ENCODE measurements at places on chromosomes 3 and 15.

- DNase-seq: no peak
Observed at GRCh38 chr15:62607643-62608042, 434.9 kb upstream of the TPM1 start.

GRCh38 chr15:99213187-99213811 lies 36.1 kb downstream of the TTC23 start:
- DNase-seq: peak; percentile 57

- no peak for DNase-seq
Observed at GRCh38 chr3:152383136-152383606, 114.4 kb downstream of the MBNL1 start.

DNA sequence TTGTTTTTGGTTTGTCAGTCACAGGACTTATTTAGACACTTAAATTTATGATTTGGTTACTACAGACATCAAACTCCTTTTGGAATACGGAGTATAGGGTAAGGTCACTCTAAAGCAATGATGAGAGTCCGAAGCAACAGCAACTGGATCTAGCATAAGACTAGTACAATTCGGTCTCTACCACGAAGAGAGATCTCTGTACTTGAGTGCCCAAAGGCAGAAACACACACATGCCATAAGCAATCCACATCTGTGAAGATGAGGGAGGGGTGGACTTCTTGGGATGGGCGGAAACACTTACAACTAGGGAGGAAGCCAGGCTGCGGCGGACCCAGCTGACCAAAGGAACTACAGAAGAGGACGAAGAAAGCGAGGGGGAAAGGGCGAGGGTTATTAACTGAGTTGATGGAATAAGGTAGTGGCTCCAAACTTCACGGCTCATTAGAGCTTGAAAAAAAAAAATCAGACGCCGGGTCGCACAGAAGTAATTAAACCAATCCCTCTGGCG lies 595 bp downstream of the DPH6 start:
- DNase-seq: peak; percentile 31

- no peak for DNase-seq
Observed at GRCh38 chr15:81166636-81167305, 29.9 kb upstream of the IL16 start.

Data from Kasumi-1 (cell line).